ENCODE measurements at places on chromosomes 1 and 21.

- no peak for DNase-seq
Measured at GRCh38 chr1:59577774-59578173, 237.0 kb upstream of the HOOK1 start.

- no peak for DNase-seq
Measured at GRCh38 chr1:219582296-219582695, 30.6 kb downstream of the ZC3H11B start.

DNA sequence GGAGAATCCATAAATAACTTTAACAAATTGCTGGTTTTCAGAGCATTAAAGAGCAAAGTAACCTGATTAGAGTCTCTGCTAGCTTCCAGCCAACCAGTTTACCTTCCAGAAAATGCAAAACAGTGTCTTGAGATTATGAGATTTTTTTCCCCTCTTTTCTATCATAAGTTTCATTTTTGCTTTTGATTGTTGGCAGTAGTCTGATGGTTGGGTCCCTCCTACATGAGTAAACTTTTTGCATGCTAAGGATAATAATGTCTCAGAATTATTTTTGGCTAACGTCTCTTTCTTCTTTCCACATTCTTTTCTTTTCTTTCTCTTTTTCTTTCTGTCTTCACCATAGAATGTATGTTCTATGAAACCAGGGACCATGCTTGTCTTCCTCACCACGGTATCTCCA lies 6.3 kb upstream of the ADAMTS5 start:
- no peak for DNase-seq

DNA sequence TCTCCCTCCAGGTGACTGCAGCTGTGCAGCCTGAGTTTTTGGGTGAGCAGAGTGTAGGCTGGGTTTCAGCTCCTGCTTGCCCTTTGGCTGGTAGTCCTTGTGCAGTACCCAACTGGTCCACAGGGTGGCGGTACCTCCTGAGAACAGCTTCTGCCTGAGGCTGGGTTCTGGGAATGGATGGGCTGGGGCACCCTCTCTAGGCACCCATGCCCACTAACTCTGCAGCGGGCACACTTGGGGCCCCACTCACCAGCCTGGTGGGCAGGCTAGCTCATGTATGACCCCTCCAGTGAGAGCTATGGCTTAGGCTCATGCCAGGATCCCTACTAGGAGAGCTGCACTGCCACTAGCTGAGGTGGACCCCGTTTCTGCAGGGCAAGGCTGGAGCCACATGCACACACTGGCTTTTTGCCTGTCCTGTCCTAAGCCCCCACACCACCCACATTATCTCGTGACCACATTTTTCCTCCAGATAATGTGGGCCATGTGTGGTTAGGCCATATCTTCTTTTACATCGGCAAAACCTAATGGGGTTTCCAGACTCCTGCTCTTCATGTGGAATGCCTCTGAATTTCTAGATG lies 15.5 kb upstream of the GSTM4 start:
- peak; percentile 60 for DNase-seq

DNA sequence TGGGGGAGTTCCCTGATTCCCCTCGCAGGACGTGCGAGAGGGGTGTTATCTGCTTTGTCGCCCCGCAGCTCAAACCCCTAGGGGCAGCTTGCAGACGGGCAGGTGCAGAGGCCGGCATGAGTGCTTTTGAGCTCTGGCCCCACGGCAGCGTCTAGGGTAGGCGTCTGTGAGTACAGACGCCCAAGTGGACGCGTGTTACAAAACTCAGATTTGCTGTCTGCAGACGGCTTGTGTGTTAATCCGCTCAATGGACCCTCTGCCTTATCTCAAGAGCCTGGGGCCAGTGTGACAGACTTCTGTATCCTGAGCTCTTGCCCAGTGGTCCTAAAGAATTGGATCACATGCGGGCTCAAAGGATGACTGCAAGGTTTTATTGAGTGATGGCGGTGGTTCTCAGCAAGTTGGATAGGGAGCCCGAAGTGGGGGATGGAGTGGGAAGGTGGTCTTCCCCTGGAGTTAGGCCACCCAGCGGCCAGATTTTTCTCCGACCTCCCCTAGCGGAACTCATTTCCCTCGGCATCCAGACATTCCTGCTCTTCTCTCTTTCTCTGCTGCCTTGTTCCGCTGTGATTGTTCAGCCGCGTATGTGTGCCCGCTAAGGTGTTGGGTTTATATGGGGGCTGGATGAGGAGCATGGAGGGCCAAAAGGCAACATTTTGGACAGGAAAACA lies 9.4 kb downstream of the CFHR4 start:
- peak; percentile 20 for DNase-seq

GRCh38 chr1:170590921-170591705 lies 59.1 kb downstream of the GORAB start:
- DNase-seq: peak; percentile 54

DNA sequence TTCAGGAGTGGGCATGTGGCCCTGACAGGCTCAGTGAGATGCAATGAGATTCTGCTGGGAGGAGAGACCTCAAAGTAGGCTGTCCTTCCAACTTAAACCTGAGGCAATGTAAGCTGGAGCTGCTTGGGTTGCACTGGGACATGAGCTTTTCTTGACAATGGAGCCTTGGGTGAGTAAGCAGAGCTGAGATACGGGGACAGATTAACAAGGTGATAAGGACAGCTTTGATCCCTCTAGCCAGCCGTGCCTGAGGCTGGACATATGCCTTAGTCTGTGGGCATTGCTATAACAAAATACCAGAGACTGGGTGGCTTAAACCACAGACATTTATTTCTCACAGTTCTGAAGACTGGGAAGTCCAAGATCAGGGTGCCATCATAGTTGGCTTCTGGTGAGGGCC lies 18.3 kb upstream of the NGF start:
- DNase-seq: no peak

- no peak for DNase-seq
Measured at GRCh38 chr1:223870617-223871574, 25.1 kb upstream of the TP53BP2 start.

GRCh38 chr1:206816390-206817287 lies 44.3 kb upstream of the IL10 start:
- no peak for DNase-seq

Measured in NCI-H1105 (cell line).